Activated naive CD4-positive, alpha-beta T cell (primary cell): ENCODE measurements at places on chromosomes 11 and 22.
A peak's percentile ranks its signal among the peaks of the same experiment; 100 is the strongest.

GRCh38 chr22:44618400-44618799, 83.6 kb upstream of the PRR5 start:
- DNase-seq: no peak

- no peak for DNase-seq
These were observed 26.8 kb upstream of the ME3 start for GRCh38 chr11:86699040-86699791.

DNA sequence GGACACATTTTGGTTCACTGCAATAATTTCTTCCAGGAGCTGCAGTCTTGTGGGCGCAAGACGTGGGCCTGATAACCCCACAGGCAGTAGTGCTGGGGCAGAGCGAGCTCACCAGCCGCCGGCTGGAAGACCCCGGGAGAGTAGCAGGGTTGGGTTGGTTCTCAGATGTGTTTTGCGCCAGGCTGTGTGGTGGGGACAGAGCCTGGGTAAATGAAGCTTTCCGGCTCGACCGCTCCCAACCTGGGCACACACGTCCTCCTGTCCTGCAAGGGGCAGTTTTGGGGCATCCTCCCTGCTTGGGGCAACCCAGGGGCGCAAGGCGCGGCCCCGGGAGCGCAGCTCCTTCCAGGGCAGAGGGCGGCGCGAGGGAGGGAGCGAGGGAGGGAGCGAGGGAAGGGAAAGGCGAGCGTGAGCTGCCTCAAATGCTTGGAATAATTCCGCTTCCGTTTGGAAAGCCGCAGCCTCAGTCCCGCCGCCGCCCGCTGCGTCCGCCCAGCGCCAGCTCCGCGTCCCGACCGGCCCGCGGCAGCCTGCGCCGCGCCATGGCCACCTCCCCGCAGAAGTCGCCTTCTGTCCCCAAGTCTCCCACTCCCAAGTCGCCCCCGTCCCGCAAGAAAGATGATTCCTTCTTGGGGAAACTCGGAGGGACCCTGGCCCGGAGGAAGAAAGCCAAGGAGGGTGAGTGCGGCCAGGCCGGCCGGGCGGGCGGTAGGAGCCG, at the start of gene PARVA:
TSS of gene PARVA (plus strand) at position 466 of the 718 bp plus-strand sequence. CDS start at position 543, 77 bp downstream.
- DNase-seq: no peak

DNA sequence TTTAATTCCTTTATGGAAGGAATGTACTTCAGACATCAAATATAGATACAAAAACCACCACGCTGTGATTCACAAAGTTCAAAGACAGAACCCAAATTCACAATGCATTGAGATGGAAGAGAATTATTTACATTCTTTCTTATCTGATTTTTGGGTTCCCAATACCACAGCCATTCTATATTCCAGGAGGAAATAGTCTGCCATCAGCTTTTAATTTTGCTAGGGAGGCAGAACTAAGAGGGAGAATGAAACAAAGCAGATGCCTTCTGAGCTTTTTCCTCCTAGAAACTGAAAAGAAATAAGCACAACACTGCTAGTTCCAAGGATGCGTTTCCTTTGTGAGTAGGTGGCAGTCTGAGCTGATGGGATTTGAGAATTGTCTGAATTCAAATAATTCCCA, 283.0 kb upstream of the NARS2 start:
- DNase-seq: no peak

DNA sequence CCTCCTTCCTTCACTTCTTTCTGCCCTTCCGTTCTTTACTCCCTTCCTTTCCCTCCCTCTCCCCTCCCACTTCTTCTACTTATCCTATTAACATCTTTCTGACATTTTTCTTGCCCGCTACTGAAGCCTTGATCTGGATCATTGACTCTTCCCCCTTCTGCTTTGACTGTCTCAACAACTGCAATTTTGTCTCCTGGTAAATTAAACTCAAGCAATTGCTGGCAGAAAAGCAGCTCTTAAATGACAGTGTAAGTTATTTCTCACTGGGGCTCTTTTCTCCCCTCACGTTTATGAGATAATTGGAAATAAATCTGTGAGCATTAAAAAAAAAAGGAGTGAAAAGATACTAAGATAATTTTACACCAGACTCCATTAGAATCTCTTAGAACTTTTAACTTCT, 120.0 kb downstream of the SLC17A6 start:
- no peak for DNase-seq

GRCh38 chr11:106983991-106984390, 34.3 kb downstream of the GUCY1A2 start:
- no peak for DNase-seq

DNA sequence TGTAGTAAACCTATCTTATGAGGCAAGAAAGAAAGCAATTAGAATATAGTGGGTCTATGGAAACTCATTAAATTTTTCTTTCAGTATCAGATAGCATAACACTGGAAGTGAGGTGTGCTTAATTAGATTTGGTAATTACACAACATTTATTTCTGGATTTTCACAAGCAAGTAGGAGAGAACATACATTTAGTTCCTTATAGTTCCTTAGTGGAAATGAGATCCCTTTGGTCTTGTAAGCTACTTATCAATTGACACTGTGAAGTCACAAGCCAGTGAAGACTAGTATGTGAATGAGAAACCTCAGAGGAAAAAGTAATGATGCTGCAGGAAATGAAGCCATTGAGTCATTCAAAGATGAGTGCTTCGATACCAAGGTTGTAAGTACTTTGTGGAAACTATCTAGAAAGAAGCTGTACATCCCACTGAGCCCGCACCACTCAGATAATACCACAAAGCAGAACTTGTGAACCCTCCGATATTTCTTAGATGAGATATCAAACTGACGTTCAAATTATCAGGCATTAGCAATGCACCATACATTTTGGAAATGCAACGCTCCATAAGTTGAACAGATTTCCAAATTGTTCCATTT, 53.5 kb downstream of the ENTHD1 start:
- no peak for DNase-seq

DNA sequence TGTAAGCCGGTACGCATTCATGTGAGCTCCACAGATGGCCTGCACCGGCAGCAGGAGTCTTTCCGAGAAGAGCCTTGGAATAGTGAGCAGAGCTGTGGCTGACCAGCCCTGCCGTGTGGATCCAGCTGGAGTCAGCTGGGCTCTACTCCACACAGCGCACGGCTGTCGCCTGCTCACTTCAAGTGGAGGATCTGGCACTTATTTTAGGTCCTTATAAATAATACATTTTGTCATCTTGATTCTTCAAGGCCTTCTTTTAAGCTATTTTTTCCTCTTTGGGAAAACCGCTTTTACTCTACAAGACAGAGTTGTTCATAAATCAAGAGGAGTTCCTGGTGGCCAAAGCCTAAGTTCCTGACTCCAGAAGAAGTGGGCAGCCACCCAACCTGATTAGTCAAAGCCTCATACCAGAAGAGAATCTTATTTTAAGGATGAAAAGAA, 93.8 kb downstream of the KCNC1 start:
- no peak for DNase-seq

GRCh38 chr22:49206281-49206680, 621.4 kb downstream of the BRD1 start:
- DNase-seq: no peak

- DNase-seq: no peak
These were observed at the start of gene IFTAP for GRCh38 chr11:36594316-36594989. TSS of gene IFTAP (plus strand) at chr11:36594502. CDS start at chr11:36610104, 15,602 bp downstream.

- DNase-seq: no peak
These were observed 3.0 kb downstream of the CDKN1C start for GRCh38 chr11:2882396-2883110.

GRCh38 chr11:67584205-67584880, 731 bp downstream of the GSTP1 start:
- peak; percentile 35 for DNase-seq

DNA sequence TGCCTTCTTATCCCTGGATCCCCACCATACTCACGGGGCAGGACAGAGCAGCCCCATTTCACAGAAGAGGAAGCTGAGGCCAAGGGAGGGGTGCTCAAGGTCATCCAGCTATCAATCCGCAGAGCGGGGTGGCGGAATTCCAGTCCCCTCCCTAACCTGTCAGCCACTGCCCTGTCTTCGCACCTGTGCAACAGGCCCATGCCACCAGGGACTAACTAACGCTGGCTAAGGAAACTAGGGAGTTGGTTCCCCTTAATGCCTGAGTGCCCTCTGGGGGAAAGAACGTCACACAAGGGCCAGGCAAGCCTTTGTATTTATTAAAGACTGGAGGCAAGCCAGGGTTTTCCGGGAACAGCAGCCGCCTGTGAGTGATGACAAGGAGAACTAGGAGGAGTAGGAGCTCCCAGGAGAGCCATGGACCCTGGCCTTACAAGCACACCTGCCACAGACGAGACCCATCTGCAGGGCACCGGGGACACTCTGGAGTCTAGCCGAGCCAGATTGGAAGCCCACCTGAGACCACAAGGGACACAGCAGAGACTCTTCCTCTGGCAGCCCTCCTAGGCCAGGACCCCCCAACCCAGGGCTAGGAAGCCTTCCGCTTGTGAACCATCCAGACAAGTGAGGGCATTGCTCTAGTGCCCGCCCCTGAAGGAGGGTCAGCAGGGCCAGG, 64.4 kb downstream of the MYH9 start:
- DNase-seq: no peak

- no peak for DNase-seq
These were observed 134.1 kb downstream of the CCDC34 start for GRCh38 chr11:27228906-27229290.

DNA sequence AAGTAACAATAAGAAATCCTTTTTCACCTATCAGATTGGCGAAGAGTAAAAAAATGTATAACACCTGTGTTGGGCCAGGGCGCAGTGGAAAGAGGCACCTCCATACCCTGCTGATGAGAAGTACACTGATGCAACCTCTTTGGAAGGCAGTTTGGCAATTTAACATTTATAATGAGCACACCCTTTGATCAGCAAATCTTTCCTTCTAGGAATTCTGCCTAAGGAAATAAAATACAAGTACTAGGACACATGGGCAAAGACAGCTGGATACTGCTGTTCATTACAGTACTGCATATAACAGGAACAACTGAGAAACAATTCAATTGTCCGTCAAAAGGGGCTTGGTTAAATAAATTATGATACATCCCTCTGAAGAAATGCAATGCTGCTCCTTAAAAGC, 110.1 kb downstream of the RPL27A start:
- DNase-seq: no peak

GRCh38 chr22:38162881-38163843, 18.5 kb downstream of the PLA2G6 start:
- no peak for DNase-seq

DNA sequence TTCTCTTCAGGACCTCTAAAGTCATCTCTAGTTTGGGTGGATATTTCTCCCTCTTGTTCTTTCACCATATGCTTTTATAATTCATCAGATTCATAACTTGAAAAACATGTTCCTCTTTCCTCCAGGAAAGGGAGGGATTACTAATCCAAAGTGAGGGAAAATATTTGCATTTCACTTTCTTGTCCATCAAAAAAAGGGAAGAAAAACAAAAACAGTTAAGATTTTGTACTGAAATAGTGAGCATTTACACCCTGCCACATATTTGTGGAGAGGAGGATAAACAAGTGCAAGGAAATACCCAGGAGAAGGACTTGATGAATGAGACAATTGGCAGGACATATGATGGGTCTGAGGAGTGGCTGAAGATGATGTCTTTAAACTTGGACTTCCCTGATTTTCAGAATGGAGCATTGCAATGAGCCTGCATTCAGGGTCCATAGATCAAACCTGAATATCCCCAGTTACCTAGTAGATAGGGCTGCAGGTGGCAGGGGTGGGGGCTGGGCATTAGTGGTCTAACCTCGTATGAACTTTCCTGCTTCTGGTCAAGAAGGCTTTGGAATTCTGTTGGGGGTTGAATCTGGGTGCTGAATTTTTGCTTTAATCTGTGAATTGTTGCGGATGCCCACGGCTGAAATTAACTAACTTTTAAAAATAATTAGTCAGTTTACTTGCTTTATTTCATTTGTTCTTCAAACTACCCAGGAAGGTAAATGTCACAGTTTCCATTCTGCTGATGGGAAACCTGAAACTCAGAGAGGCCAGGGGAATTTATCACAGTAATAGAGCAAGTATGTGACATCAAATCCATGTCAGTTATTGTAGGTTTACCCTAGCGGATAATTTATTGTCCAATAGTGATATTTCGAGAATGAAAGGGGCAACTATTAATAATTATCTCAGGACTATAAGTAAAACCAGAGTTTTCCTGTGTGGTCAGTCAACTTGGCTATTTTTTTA, 36.9 kb upstream of the TMEM123 start:
- no peak for DNase-seq

DNA sequence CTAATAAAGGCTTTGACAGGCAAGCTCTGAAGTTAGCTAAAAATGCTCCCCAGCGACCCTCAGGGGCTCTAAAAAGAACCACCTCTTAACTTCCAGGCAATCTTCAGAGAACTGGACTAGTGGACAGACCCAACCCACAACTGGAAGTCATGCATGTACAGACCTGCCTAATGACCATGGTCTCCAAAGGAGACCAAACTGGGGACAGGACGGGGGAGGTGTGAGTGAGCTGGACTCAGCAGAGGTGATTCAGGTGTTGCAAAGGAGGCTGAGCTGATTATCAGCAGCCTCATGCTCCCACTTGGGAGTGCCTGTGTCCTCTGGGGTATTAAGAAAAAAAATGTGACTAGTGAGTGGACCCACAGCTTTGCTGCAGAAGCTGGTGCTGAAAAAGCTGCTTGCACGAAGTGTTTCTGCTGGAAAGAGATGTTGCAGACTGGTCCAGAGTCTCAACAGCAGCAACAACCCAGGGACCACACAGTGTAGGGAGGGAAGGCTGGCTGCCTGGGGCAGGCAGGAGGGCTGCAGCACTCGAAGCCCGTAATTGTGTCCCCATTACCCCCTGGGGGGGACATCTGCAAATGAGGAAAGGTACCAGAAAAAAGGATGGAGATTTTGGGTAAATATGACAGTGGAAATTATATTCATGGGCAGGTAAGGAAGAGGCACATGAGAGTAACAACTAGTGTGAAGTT, 35.3 kb downstream of the PITPNB start:
- no peak for DNase-seq

GRCh38 chr11:117394221-117394925, 66.7 kb downstream of the CEP164 start:
- DNase-seq: no peak

GRCh38 chr11:111605681-111606080, 3.4 kb downstream of the SIK2 start:
- no peak for DNase-seq

- DNase-seq: no peak
These were observed 57.5 kb upstream of the PPARA start for GRCh38 chr22:46092670-46093410.

GRCh38 chr22:48960980-48961660, 866.6 kb downstream of the BRD1 start:
- DNase-seq: no peak

- DNase-seq: no peak
These were observed 31.4 kb downstream of the IGHMBP2 start for GRCh38 chr11:68935066-68935465.

DNA sequence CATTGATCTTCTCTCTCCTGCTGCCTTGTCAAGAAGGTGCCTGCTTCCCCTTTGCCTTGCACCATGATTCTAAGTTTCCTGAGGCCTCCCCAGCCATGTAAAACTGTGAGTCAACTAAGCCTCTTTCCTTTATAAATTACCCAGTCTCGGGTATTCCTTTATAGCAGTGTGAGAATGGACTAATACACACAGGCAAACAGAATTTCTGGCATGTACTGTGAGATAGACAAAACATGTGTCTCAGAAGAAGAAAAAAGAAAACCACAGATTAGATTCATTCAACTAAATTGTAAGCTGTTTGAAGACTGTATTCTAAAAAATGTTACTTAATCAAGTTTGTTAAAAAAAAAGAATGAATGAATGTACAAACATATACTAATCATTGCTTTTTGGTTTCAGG, 1.5 kb upstream of the MMP20 start:
- no peak for DNase-seq
